ENCODE measurements at places on chromosomes 1 and 21.

- no peak for DNase-seq
Observed at GRCh38 chr1:101683136-101683535, 313.6 kb downstream of the OLFM3 start.

DNA sequence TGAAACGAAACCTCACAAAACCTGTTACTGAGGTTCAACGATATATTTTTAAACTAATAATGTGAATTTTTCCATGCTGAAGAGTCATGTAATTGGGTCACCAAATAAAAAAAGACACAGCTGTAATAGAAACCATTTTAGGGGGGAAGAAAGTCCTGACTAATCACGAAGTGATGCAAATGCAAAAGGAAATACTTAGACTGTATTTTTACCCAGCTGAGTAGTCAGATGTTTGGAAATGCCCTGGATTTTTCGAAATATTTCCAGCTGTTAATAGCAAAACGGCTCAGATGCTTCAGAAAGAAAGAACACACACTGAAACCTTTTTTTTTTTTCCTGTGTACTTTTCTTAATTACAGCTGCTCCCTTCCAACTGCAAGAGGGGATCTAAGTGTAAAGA lies 210.3 kb downstream of the SETD4 start:
- no peak for DNase-seq

DNA sequence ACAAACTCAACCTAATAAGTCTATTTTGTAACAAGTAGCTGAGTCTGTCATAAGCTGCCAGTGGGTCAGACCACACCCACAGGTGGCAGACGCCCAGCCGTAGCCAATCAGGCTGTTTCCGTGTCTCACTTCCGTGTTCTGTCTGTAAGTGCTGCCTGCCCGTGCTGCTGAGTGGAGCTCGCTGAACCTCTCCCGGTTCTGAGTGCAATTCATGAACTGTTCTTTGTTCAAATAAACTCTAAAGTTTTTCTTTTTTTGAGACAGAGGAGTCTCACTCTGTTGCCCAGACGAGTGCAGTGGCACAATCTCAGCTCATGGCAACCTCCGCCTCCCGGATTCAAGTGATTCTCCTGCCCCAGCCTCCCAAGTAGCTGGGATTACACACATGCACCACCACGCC lies 25.1 kb downstream of the POFUT2 start:
- no peak for DNase-seq

- no peak for DNase-seq
Observed at GRCh38 chr1:65206836-65207235, 58.8 kb downstream of the AK4 start.

GRCh38 chr1:36594023-36594422 lies 111.3 kb upstream of the CSF3R start:
- DNase-seq: no peak

GRCh38 chr1:107572674-107573211 lies 392.2 kb downstream of the VAV3 start:
- DNase-seq: no peak

- DNase-seq: no peak
Observed at GRCh38 chr1:15916916-15917315, 59.0 kb downstream of the ZBTB17 start.

GRCh38 chr1:206816390-206817287 lies 44.3 kb upstream of the IL10 start:
- no peak for DNase-seq

DNA sequence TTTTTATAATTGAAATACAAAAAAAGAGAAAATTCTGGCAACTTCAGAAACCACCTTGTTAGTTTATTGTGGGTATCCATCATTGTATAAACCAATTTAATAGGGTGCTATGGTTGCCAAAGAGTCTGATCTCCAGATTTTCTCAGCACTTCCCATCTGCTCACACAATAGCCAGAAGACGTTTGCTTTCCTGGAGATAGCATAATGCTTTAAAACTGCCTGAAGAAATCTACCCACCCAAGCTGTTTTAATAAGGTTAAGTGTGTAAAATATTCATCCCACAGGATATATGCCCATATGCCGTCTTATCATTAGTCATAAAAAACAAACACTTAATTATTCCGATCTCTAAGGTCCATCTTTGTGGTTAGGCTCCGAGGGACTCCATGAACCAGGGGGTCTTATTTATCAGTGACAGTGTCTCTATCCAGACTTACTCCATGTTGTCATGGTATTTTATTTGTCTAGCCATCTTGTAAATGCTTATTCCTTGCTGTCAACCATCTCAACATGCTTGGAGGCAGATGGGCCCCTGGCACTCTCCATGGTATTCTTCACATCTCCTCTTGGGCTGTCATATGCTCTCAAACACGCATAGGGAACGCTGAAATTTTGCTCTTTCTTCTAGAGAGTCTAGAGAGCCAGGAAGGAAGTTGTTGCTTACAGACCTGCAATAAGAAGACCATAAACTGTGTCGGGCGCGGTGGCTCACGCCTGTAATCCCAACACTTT lies 58.5 kb downstream of the MAP10 start:
- no peak for DNase-seq

DNA sequence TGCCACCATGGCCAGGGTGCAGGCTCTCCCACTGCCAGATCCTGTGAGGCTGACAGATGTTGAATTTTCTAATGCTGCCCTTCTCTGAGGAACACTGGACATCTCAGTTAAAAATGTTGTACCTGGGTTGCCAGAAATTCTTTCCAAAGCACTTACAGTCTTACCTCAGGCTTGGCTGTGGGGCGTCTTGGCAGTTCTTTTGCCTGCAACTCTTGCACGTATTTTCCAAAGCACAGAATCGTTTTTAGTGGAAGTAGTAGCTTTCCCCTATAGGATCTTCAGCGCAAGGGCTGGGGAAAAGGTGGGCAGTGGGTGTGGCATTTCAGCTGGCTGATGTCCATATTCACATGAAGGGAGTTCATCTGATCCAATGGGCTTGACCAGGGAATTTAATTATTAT lies 53.9 kb downstream of the EDN2 start:
- DNase-seq: no peak

- no peak for DNase-seq
Observed at GRCh38 chr1:164165466-164165865, 393.5 kb upstream of the PBX1 start.

GRCh38 chr21:45941338-45941710 lies 40.2 kb upstream of the COL6A1 start:
- no peak for DNase-seq

GRCh38 chr1:205536759-205537361 lies 32.4 kb downstream of the CDK18 start:
- DNase-seq: peak; percentile 37

DNA sequence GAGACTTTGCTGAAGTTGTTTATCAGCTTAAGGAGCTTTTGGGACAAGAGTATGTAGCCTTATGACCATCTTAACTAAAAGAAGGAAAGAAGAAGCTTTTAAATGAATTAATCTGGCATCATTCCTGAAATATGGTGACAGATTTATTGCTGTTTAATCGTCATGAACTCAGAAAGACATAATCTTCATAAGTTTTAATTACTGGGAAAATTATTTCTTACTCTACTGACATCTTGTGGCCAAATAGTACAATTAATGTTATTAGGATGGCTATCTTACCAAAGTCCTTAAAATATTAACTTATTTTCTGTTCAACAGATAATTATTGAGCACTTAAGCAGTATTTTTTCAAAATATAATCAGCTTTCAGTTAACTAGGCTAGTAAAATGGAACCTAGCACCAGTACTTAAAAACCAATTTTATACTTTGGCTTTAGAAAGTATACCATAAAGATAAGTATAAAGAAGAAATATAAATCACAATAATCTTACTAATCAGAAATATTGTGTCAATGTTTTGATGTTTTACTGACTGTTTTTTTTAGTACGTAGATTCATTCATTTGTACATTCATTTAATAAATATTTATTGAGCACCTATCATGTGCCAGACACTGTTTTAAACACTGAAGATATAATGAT lies 34.7 kb upstream of the GPR25 start:
- DNase-seq: no peak

DNA sequence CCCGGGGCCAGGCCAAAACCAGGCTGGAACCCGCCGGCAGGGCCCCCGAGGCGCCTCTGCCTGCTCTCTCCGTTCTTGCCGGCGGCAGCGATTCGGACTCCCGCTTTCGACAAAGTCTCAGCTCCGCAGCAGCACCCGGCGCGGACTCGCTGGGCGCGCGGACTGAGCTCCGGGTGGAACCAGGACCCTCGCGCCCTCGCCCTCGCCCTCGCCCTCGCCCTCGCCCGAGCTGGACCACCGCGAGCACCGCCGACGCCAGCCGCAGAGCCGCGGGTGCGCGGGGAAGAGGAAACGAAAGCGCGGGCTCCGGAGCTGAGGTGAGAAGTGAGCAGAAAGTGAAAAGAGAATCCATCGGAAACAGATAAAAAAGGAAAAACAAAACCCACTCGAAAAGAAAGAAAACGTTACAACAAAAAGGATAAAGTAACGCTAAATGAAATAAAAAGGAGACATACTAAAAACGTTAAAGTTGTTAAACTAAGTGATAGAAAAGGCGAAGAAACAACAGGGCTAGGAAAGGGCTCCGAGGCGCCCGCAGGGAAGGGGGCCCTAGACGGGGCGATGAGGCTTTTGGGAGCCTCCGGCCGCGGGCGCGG lies 64.9 kb downstream of the MEF2D start:
- DNase-seq: no peak

- no peak for DNase-seq
Observed at GRCh38 chr1:43987159-43987902, 4.1 kb upstream of the CCDC24 start.

DNA sequence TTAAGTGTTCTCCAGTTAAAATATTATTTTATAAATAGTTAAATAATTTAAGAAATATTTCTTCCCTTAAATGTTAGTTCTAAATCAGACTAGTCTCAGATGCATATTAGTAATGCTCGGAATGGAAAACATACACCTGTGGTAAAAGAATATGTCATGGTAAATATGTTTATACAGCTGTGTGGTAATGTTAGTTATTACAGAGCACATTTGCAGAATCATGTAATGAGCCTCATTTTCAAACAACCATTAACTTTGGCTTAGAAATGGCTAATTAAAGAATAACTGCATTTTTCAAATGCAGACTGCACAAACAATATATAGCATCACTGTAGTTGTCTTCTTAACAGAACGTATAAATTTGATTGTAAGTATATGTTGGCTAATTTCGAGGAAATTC lies 90.3 kb downstream of the DISP1 start:
- no peak for DNase-seq

DNA sequence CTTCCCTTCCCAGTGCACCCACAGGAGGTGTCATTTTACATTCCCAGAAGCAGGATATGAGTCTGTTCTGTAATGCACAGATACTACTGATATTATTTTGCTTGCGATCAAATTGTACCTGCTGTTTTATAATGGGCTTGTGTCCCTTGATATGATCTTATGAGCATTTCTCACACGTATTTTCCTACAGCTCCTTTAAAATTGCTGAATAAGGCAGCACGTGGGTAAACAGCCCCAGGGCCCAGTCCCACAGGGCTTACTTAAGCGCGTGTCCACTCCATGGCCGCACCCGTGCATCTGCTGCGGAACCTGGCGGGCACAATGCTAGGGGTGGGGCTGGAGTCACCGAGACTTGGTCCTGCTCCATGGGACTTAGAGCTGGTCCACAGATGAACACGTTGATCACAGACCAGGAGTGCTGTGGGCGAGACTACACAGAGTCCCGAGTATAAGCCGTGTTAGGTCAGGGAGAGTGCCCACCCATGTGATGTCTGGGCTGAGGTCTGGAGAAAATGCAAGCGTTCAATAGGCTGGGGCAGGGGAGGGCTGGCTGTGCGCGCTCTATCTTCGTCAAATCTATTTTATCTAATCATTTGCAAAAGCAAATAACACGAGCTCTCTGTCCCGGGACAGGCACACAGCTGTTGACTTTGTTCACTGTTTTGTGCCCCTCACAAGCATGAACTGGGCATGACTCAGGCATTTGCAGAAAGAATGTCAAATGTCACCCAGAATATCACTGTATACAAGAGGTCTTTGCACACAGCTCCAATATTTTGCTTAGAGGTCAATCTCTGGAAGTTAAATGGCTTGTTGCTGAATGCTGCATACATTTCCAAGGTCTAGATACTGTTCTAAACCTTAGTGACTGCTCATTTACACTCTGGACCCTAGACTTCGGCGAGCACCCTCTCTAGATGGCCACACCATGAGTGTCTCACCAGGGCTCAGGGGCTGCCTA lies 119.3 kb downstream of the CRYAA start:
- no peak for DNase-seq

- DNase-seq: no peak
Observed at GRCh38 chr1:159291424-159291823, 10.7 kb upstream of the FCER1A start.

- no peak for DNase-seq
Observed at GRCh38 chr1:227808566-227808965, 6.9 kb upstream of the PRSS38 start.

DNA sequence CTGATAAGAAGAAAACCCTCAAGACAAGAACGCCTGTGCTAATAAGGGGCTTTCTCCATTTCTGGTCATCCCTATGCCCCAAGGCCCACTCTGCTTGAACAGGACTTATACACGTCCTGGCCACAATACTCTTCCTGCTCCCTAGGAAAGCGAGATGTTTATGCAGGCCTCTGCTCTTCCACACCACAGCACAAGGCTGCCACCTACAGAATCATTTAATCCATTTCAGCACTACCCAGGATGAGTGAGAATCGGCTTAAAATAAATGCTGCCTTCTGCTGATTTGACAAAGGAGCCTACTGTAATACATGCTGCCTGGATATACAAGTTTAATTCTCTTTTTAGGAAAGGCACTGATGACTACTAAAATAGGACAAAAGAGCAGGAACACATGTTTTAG lies 29.4 kb downstream of the FRRS1 start:
- DNase-seq: no peak

GRCh38 chr1:10877894-10878293 lies 81.4 kb upstream of the CASZ1 start:
- DNase-seq: no peak

DNA sequence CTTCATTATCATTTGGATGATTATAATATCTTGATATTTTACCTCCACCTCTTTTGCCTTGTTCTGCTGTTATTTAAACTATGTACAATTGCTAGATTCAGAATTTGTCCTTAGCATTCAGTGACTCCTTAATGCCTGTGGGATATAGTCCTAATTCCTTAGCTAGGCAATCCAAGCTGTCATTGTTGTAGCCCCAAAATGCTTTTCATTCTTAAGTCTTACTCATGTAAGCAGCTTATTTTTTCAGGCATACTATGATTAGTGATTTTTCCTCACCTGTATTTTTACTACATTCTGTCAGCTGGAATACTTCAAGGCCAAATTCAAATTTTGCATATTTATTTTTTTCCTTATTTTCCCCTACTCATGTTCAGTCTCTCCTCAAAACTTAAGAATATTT lies 13.4 kb downstream of the PKN2 start:
- DNase-seq: no peak

GRCh38 chr1:29551123-29551936 lies 315.0 kb downstream of the PTPRU start:
- no peak for DNase-seq
